Left renal pelvis (tissue), 4 donors: ENCODE measurements at places on chromosomes 3 and 15. TPM values are rescaled to one million over a fixed set of nuclear protein-coding genes. Genes with fewer than 3 reads are reported as not detected.
A peak's percentile ranks its signal among the peaks of the same experiment; 100 is the strongest.

Gene CAND2
- polyA plus RNA-seq: 12.4 TPM

Gene RYR3
- polyA plus RNA-seq: 5.6 TPM

DNA sequence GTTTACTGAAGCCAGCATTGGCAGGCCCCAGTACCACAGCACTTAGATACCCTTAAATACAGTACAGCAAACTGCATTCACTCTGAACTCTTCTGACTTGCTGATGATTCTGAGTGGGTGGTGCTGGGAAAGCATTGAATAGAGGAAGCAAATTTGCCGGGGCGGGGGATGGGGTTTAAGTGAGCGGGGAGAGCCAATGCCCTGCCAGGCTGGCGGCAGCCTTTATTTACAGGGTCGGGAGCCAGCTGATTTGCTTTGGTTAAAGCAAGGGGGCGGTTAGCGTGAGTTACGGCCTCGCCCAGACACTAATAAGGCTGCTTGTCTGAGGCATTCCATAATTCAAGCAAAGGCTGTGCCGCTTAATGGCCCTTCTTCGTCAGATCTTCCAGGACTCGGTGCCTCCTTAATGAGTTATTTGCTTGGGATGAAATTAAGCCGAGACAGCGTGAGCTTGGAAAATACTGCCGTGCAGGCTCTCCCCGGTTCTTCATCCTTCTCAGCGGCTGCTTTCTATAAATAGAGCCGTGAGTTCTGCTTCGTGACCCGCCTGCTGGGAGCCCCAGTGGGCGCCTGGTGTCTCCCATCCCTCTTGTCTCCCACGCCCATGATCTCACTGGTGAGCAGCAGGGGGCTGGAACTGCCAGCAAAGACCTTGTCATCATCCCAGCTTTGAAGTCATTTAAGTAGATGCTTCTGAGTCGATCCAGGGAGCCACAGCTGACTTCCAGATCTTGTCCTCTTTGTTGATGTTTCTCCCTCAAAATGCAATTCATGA, 25.8 kb downstream of the SPSB4 start:
- DNase-seq: peak; percentile 83

Gene ZNF385D
- polyA plus RNA-seq: 13.0 TPM

GRCh38 chr3:126540342-126540849, 16.4 kb downstream of the CHST13 start:
- DNase-seq: no peak

GRCh38 chr3:37824090-37824953, 37.4 kb upstream of the CTDSPL start:
- DNase-seq: no peak

GRCh38 chr3:185960522-185961288, 22.9 kb upstream of the TRA2B start:
- DNase-seq: no peak
